ENCODE measurements at places on chromosomes 4 and X.

- peak; percentile 2 for DNase-seq
Observed at GRCh38 chrX:68180579-68180978, 252.7 kb downstream of the OPHN1 start.

DNA sequence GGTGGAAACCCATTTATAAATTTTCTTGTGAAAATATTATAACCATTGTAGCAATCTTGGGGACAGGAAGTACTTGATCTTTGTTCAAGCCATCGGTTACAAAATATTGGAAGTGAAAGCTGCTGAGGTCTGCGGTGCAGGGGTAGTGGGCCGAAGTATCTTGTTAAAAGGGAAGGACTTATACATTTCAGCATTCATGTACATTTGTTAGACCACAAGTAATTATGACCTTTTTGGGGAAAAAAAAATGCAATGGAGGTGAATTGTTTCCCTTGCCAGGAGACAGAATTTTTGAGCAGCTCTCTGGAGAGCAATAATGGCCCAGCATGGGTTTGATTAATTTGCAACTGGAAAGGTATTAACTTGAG is 121.3 kb downstream of the EGF start:
- DNase-seq = peak; percentile 45

GRCh38 chr4:112916868-112917267 is 132.6 kb upstream of the ANK2 start:
- no peak for DNase-seq

- no peak for DNase-seq
Observed at GRCh38 chr4:4443821-4444220, 56.9 kb downstream of the NSG1 start.

GRCh38 chr4:143251779-143252178 is 67.1 kb downstream of the USP38 start:
- no peak for DNase-seq

DNA sequence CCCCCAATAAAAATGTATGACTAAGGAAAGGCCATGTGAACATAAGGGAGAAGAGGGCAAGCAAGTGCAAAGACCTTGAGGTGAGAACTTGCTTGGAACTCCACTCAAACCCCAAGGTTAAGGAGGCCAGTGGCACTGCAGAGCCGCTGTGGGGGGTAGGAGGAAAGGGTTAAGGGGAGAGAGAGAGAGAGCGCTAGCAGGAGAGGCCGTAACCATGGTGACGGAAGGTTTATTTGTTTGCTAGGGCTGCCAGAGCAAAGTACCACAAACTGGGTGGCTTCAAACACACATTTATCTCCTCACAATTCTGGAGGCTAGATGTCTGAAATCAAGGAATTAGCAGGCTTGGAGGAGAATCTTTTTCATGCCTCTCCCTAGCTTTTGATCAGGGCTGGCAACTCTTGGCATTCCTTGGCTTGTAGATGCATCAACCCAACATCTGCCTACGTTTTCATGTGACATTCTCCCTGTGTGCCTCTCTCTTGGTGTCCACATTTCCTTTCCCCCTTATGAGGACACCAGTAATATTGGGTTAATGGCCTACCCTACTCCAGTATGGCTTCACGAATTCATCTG is 35.2 kb downstream of the SMIM20 start:
- DNase-seq = no peak

GRCh38 chr4:145938618-145939440 is at the start of gene ZNF827:
ZNF827 (minus strand) TSS chr4:145938823; CDS start chr4:145938407, 416 bp downstream.
- no peak for DNase-seq

GRCh38 chrX:19981947-19982346 is 8.9 kb downstream of the BCLAF3 start:
- no peak for DNase-seq

Data from GF-D8 (cell line).